ENCODE measurements at places on chromosomes 5 and 9.

DNA sequence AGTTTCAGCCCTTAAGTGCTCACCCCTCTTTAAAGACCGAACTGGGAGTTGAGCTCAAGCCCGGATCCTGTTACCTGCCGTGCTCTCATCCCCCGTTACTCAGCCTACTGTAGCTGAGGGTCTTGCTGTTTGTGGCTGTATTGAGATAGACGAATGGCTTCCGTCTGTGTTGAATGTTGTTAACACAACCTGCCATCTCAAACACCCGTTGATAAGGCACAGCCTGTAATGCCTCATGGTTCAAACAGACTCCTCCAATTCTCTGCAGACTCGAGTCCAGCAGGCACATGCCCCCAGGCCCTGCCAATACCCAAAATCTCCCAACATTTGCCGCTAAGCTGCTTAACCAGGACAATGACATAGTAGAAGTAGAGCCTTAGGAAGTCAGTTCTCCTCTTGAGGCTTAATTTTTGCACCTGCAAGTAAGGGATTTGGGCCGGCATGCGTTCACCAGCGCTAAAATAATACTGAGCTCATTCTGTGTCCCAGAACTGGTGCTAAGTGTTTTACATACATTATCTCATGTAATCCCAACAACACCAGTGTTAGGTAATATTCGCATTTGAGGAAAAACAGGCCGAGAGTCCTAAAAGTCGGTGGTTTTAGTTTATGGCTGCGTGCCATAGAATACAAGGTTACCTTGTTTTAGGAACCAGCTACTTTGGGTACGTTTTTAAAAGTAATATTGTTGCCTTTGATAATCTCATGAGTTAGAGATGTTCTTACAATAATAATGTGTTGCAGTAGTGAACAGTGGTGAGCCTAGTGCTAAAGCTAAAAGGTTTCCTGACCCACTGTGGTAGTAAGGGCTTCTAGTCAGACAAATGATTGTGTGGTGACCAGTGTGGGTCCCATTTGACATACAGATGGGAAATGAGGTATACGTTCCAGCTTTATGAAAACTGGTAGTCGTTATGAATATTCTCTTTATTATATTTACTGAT, 1.5 kb upstream of the RFX3 start:
- peaks cover 3% of the 10 kb centered on the region for H3K36me3 ChIP-seq
- peak overlapping the region; percentile 100 for H3K27ac ChIP-seq
- H3K27me3 ChIP-seq: no peaks in the 10 kb centered on the region
- peak overlapping the region; percentile 97 for H3K4me3 ChIP-seq
- peaks cover 42% of the 10 kb centered on the region for H3K4me1 ChIP-seq
- DNase-seq: peak; percentile 18

DNA sequence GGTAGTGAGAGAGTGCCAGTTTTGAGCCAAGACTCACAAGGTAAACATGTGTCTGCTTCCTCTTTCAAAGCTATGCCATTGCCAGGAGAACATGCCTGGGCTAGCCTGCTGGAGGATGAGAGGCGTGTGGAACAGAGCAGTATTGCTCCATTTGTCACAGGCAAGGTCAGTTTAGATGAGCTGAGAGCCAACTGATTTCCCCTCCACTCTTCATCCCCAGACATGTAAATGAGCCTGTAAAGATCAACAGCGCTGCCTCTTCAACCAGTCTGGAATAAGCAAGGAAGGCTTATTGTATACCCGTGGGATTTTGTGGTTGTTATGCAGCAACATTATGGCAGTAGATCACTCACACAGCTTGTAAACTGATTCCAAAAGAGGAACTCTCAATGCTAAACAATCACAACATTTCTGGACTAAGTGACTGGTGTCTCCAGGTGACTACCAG, 8.2 kb upstream of the GDNF start:
- DNase-seq: no peak
- no peaks in the 10 kb centered on the region for H3K27me3 ChIP-seq
- no peaks in the 10 kb centered on the region for H3K36me3 ChIP-seq

DNA sequence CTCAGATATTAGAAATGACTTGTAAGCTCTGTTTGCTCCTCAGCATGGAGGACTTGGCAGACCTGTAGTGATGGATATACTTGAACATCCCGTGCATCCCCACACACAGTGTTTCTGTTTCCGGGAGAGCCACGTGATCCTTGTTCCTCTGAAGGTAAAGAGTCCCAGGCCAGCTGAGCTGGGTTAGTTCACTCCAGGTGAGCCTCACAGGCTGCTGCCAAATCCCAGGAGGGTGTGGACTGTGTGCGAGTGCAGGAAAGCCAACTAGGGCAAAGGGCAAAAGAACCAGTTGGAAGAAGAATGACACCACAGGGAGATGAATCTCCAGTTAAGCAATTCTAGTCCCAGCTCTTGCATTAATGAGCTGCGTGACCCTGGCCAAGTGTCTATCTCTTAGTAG, 10.4 kb upstream of the TOMM5 start:
- no peaks in the 10 kb centered on the region for H3K27me3 ChIP-seq
- no peaks in the 10 kb centered on the region for H3K4me1 ChIP-seq
- no peaks in the 10 kb centered on the region for H3K36me3 ChIP-seq
- no peak for DNase-seq
- no peak overlapping the region for H3K4me3 ChIP-seq
- H3K27ac ChIP-seq: no peak overlapping the region

DNA sequence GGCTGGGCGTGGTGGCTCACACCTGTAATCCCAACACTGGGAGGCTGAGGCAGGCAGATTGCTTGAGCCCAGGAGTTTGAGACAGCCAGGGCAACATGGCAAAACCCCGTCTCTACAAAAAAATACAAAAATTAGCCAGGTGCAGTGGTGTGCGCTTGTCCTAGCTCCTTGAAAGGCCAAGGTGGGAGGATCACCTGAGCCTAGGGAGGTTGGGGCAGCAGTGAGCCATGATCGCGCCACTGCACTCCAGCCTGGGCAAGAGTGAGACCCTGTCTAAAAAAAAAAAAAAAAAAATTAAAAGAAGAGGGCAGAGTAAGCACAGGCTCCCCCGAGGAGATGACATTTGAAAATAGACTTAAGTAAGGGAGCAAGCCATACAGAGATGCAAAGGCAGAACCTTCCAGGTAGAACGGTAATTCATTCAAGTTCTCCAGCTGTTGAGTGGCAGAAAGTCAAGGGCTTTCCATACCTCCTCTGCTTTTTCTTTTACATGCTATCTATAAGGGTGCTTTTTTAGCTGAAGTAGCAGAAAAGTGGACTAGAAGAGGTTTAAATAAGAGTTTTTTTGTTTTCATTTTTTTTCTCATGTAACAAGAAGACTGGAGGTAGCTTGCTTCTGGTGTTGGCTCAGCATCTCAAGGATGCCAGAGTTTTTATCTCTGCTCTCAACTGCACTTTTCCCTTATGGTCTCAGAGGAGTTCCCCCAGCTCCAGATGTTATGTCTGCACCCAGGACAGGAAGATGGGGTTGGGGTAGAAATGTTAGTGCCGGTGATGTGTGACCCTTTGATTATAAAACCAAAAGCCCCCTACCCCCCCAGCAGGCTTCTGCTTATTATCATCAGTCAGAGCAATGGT, 40.8 kb downstream of the ERGIC1 start:
- no peak for DNase-seq
- H3K27ac ChIP-seq: no peak overlapping the region
- no peaks in the 10 kb centered on the region for H3K27me3 ChIP-seq
- no peaks in the 10 kb centered on the region for H3K36me3 ChIP-seq

DNA sequence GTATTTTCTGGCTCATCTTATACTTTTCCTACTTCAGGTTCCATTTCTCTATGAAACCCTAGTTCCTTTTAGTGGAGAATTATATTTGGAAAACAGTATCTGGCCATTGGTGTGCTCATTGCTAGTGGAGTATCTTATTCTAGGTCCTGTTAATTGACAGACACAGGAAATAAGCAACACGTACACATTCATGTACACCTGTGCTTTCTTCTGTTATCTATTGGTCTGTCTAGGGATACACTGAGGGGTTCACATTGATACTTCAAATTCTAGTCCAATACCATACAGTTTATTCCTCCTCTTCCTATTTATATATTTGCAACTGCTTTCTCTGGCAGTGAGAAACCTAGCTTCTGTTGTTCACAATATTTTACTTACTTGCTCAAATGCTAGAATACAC, 110.2 kb downstream of the FER start:
- DNase-seq: no peak
- H3K4me1 ChIP-seq: no peaks in the 10 kb centered on the region
- H3K36me3 ChIP-seq: no peaks in the 10 kb centered on the region
- no peak overlapping the region for H3K4me3 ChIP-seq
- no peak overlapping the region for H3K27ac ChIP-seq
- H3K27me3 ChIP-seq: no peaks in the 10 kb centered on the region

GRCh38 chr9:136977223-136977622, at the start of gene PTGDS:
TSS of gene PTGDS (plus strand) at chr9:136977504. CDS start at chr9:136977579, 75 bp downstream.
- DNase-seq: no peak
- H3K27ac ChIP-seq: no peak within 1 kb of the TSS
- H3K36me3 ChIP-seq: no peaks in the 10 kb centered on the region
- H3K4me3 ChIP-seq: no peak within 1 kb of the TSS
- H3K4me1 ChIP-seq: peaks cover 13% of the 10 kb centered on the region

GRCh38 chr9:72557549-72557948, 36.1 kb downstream of the TMC1 start:
- DNase-seq: no peak
- no peaks in the 10 kb centered on the region for H3K27me3 ChIP-seq
- H3K36me3 ChIP-seq: no peaks in the 10 kb centered on the region

DNA sequence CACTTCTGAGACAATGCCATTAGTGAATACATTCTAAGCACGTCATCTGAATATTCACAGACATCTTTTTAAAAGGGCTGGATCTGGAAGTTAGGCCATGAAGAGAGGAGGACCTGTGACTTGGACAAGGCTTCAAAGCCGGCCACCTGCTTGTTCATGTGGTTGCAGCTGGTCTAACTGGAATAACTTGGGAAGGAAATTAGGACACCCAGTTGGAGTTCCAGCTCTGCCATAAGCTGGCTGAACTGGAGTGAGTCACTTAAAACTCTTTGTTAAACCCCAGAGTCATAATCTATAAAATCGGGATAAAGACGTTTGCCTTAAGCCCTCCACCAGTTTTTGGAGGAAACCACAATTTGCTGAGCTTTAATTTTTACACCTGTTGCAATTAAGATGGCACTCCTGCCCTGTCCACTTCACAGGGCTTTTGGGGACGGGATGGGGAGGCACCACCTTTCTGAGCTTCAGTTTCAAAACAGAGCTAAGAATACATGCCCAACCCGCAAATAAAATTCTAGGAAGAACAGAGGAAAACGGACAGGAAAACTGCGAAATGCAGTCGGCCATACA, 536 bp upstream of the STX17 start:
- H3K27me3 ChIP-seq: no peaks in the 10 kb centered on the region
- no peak for DNase-seq
- peaks cover 4% of the 10 kb centered on the region for H3K36me3 ChIP-seq
- peak overlapping the region; percentile 96 for H3K4me3 ChIP-seq

DNA sequence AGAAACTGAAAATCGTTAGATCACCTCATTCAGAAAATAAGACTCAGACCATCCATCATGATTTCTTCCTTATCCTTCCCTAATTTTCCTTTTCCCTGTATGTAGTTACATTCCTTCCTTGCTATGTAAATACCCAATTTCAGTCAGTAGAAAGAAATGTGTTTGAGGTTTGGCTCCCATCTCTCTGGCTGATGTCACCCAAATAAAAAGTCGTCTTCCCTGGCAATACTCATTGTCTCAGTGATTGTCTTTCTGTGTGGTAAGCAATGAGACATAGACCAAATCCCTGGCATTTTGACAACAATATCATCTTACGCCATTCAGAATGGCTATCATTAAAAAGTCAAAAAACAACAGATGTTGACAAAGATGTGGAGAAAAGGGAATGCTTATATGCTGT, 303.9 kb upstream of the EDIL3 start:
- no peaks in the 10 kb centered on the region for H3K36me3 ChIP-seq
- DNase-seq: no peak
- H3K4me1 ChIP-seq: no peaks in the 10 kb centered on the region
- H3K27ac ChIP-seq: no peak overlapping the region

- DNase-seq: no peak
- H3K4me3 ChIP-seq: no peak overlapping the region
- no peak overlapping the region for H3K27ac ChIP-seq
- H3K27me3 ChIP-seq: no peaks in the 10 kb centered on the region
- H3K4me1 ChIP-seq: no peaks in the 10 kb centered on the region
Observed at GRCh38 chr5:117411701-117412100, 837.1 kb upstream of the SEMA6A start.

- H3K27ac ChIP-seq: no peak overlapping the region
- H3K27me3 ChIP-seq: no peaks in the 10 kb centered on the region
- H3K4me1 ChIP-seq: no peaks in the 10 kb centered on the region
- H3K36me3 ChIP-seq: no peaks in the 10 kb centered on the region
- DNase-seq: no peak
Observed at GRCh38 chr5:140734354-140734753, 34.1 kb downstream of the ZMAT2 start.

All from naive thymus-derived CD4-positive, alpha-beta T cell (primary cell).